ENCODE measurements at places on chromosomes 11 and 22. TPM values are rescaled to one million over a fixed set of nuclear protein-coding genes. Genes with fewer than 3 reads are reported as not detected.

YAP1 gene
- 88.6 TPM for total RNA-seq

- no peak overlapping the region for H3K27ac ChIP-seq
- no peak for DNase-seq
Measured at GRCh38 chr11:85472953-85473352, 154.2 kb downstream of the DLG2 start.

- H3K4me1 ChIP-seq = peaks cover 5% of the 10 kb centered on the region
- DNase-seq = no peak
- H3K27me3 ChIP-seq = no peaks in the 10 kb centered on the region
- peaks cover 5% of the 10 kb centered on the region for H3K36me3 ChIP-seq
- no peak overlapping the region for H3K4me3 ChIP-seq
Measured at GRCh38 chr22:41826021-41826420, 6.9 kb upstream of the SREBF2 start.

GRCh38 chr11:34652191-34652973 lies 31.5 kb downstream of the EHF start:
- no peak overlapping the region for H3K4me3 ChIP-seq
- H3K27ac ChIP-seq = peak overlapping the region; percentile 50
- H3K36me3 ChIP-seq = no peaks in the 10 kb centered on the region
- DNase-seq = no peak

TSKU gene
- 21.9 TPM for total RNA-seq

DNA sequence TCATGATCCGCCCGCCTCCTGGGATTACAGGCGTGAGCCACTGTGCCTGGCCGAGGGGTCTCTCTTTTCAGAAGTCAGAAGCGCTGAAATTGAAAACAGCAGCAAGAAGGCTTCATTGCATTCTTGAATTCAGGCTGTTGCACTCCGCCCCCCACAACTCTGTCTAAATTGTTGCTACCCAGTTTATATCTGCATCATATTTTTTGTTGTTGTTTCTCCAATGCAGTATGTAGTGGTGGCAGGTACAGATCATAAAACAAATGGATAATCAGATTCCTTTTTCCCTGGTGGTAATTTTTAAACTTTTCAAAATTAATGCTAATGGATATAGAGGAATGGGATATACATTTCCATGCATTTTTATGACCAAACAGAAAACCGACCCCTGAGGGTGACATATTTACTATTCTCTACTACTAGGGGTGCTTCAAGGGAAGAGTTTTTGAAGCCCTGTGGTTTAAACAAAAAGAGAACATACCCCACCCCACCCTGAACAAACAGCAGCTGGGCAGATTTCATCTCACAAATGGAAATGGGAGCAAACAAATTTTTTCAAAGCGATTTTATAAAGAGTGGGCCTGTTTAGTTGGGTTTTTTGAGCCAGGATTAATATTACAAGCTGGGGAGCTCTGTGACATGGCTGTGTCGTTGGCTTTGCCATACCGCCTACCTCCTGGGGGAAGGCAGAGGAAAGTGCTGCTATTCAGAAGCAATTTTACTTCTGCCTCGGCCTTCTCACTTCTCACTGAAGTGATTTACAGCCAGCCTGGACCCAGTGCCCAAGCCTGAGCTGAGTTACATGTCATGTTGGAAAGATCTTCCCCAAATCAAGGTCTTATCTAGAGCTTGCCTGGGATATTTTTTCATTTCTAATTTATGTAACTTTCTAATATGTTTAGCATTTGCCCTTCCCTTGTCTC lies 16.0 kb upstream of the TMA7B start:
- no peaks in the 10 kb centered on the region for H3K36me3 ChIP-seq
- H3K4me3 ChIP-seq = no peak overlapping the region
- no peak for DNase-seq

DNA sequence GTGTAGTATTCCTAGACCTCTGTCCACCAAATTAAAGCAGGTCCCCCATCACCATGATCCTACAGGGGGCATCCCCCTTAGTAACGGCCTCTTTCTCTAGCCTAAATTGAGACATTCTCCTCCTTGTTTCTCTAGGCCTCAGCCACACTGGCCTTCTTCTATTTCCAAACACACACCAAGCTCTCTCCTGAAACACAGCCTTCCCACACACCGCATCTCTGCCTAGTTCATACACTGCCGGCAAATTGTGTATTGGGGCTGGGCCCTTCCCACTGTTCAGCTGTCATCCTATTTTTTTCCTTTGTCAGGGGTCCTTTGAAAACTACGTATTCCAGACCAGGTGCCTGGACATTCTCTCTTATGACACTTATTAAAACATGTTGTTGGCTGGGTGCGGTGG lies 11.5 kb upstream of the VPREB1 start:
- H3K4me1 ChIP-seq = peaks cover 5% of the 10 kb centered on the region
- no peak overlapping the region for H3K27ac ChIP-seq
- H3K36me3 ChIP-seq = no peaks in the 10 kb centered on the region

DNA sequence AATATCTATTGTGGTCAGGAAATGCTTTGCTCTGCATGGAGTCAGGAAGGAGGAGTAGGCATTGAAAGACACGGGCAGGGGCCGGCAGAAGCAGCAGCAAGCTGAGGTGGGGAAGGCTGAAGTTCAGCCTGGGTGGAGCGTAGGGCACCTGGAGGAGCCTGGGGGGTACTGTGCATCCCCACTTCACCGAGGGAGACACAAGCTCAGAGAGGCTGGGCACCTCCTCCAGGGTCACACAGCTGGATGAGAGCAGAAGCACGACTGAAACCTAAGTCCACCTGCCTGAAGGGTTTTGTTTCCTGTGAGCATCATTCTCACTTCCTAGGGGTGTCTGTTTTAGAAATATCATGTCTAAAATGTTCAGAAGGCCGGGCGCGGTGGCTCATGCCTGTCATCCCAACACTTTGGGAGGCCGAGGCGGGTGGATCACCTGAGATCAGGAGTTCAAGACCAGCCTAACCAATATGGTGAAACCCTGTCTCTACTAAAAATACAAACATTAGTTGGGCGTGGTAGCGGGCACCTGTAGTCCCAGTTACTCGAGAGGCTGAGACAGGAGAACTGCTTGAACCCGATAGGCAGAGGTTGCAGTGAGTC lies 138.3 kb downstream of the MPPED1 start:
- no peak overlapping the region for H3K4me3 ChIP-seq
- no peaks in the 10 kb centered on the region for H3K4me1 ChIP-seq
- H3K27ac ChIP-seq = no peak overlapping the region
- no peak for DNase-seq
- no peaks in the 10 kb centered on the region for H3K36me3 ChIP-seq

GRCh38 chr11:105781807-105782206 lies 171.9 kb downstream of the GRIA4 start:
- DNase-seq = no peak
- no peak overlapping the region for H3K27ac ChIP-seq
- H3K36me3 ChIP-seq = no peaks in the 10 kb centered on the region
- H3K27me3 ChIP-seq = no peaks in the 10 kb centered on the region
- H3K4me1 ChIP-seq = no peaks in the 10 kb centered on the region

DNA sequence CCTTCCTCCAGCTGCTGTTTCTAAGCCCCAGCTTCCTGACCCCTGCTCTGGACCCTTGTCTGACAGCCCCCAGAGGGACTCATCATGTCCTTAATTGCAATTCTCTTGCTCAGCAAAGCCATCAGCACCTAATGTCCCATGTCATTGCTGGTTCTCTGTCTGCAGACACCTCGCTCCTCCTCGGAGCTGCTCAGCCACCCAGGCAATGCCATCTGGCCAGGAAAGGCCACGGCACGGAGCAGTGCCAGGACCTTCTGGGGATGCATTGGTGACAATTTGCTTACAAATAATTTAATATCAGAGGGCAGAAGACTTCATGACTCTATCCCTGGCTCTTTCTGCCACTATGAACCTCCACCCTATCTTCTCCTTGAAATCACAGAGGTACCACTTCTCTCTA lies 107.0 kb upstream of the THY1 start:
- no peak overlapping the region for H3K4me3 ChIP-seq
- H3K4me1 ChIP-seq = no peaks in the 10 kb centered on the region
- no peak for DNase-seq
- no peak overlapping the region for H3K27ac ChIP-seq
- no peaks in the 10 kb centered on the region for H3K27me3 ChIP-seq

THOC5 gene
- total RNA-seq = 80.6 TPM

DNA sequence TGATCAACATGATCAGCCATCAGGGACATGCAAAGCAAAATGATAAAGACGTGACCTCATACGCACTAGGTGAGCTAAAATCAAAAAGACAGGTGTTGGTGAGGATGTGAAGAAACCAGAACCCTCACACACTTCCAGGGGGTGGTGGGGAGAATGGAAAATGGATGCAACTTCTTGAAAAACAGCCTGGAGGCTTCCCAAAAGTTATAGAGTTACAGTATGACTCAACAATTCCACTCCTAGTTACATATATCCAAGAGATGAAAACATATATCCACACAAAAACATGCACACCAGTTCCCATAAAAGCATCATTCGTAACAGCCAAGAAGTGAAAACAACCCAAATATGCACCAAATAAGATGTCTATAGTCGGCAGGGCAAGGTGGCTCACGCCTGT lies 42.1 kb upstream of the APLNR start:
- DNase-seq = no peak
- H3K27ac ChIP-seq = no peak overlapping the region
- H3K4me1 ChIP-seq = peaks cover 15% of the 10 kb centered on the region
- H3K4me3 ChIP-seq = no peak overlapping the region
- H3K36me3 ChIP-seq = no peaks in the 10 kb centered on the region

DNA sequence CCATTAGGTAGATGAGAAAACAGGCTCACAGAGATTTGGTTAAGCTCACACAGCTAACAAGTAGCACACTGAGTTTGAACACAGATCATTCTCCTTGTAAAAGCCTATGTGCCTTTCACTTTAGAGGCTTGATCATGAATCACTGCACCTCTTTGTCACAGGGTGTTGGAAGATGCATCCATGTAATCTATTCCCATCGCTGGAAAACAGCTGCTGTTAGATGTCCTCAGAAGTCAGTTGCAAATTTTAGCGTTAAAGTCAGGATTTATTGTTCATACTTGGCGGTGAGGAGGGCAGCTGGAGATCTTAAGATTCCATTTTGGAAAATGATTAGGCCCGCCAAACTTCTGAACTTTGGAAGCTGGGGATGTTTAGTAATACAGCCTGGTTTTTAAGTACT lies 2.6 kb downstream of the CNTF start:
- H3K27me3 ChIP-seq = no peaks in the 10 kb centered on the region
- DNase-seq = no peak
- no peak overlapping the region for H3K4me3 ChIP-seq
- H3K27ac ChIP-seq = no peak overlapping the region
- H3K4me1 ChIP-seq = peaks cover 8% of the 10 kb centered on the region
- H3K36me3 ChIP-seq = peaks cover 32% of the 10 kb centered on the region

DNA sequence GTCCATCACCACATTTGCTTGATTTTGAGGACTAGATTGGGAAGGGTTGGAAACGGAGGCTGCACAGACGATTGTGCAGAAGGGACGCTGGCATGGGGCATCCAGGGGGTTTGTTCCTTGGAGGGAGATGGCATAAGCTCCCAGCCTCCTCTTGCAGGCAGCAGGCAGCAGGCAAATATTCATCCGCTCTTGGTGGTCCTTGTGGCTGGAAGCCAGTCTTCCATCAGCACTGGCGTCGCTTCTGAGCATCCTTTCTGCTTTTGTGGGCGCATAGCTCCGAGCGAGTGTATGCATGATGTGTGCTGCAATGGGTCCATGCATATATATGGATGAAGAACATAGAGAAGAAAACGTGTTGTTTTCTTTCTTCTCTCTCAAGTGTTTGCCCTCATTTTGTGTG lies 166.1 kb upstream of the NTM start:
- H3K27ac ChIP-seq = no peak overlapping the region
- no peak for DNase-seq
- no peak overlapping the region for H3K4me3 ChIP-seq
- H3K36me3 ChIP-seq = no peaks in the 10 kb centered on the region

- no peak for DNase-seq
- H3K36me3 ChIP-seq = no peaks in the 10 kb centered on the region
- peaks cover 10% of the 10 kb centered on the region for H3K4me1 ChIP-seq
- no peaks in the 10 kb centered on the region for H3K27me3 ChIP-seq
Measured at GRCh38 chr11:96319898-96320656, 22.9 kb downstream of the MAML2 start.

GRCh38 chr11:75347781-75348566 lies 3.5 kb downstream of the ARRB1 start:
- H3K4me3 ChIP-seq = no peak overlapping the region
- DNase-seq = no peak
- no peaks in the 10 kb centered on the region for H3K27me3 ChIP-seq
- no peaks in the 10 kb centered on the region for H3K36me3 ChIP-seq

GRCh38 chr11:129376658-129377341 lies 1.2 kb downstream of the BARX2 start:
- no peak overlapping the region for H3K4me3 ChIP-seq
- DNase-seq = no peak
- H3K27me3 ChIP-seq = peaks cover 49% of the 10 kb centered on the region
- peaks cover 16% of the 10 kb centered on the region for H3K4me1 ChIP-seq
- no peaks in the 10 kb centered on the region for H3K36me3 ChIP-seq
- no peak overlapping the region for H3K27ac ChIP-seq

BTBD18 gene
- total RNA-seq = not detected

DNA sequence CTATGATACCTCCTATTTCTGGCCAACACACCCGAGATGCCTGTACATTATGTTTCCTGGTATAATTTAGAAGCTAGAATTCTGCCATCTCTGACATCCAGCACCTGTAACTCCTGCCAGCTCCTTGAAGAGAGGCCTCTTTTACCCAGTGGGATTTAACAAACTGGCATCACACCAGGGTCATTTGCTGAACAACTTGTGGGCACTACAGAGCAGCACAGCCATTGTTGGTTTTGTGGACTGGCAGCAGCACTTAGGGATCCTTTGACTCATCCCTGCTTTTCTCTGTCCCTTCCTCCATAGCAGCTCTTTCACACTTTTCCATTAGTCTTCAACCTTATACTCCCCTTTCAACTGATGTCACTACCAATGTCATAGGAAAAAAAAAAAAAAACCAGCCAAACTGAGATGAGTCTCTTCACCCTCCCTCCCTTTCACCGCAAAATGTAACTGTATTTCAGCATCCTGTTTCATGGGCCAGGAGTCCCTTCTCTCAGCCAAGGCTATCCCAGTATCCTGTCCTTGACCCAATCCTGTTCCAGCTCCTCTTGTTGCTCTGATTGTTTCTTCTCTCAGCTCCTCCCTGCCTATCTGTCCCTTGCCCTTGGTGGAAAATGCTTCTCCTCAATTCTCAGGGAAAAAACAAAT lies 68.7 kb downstream of the PPFIBP2 start:
- no peaks in the 10 kb centered on the region for H3K36me3 ChIP-seq
- no peak overlapping the region for H3K4me3 ChIP-seq
- DNase-seq = no peak
